Central memory CD8-positive, alpha-beta T cell (primary cell): ENCODE measurements at places on chromosomes 5 and 9.

- H3K27me3 ChIP-seq = peaks cover 20% of the 10 kb centered on the region
Observed at GRCh38 chr5:31990081-31990650, 184.0 kb downstream of the GOLPH3 start.

GRCh38 chr9:129939431-129939830, 103.6 kb downstream of the FNBP1 start:
- peaks cover 26% of the 10 kb centered on the region for H3K36me3 ChIP-seq
- DNase-seq = no peak
- H3K27me3 ChIP-seq = no peaks in the 10 kb centered on the region
- peaks cover 39% of the 10 kb centered on the region for H3K4me1 ChIP-seq
- H3K4me3 ChIP-seq = no peak overlapping the region

GRCh38 chr9:17081351-17081750, 53.5 kb upstream of the CNTLN start:
- H3K4me1 ChIP-seq = no peaks in the 10 kb centered on the region
- no peaks in the 10 kb centered on the region for H3K36me3 ChIP-seq
- no peak for DNase-seq
- H3K4me3 ChIP-seq = no peak overlapping the region
- no peak overlapping the region for H3K27ac ChIP-seq

- H3K36me3 ChIP-seq = peaks cover 2% of the 10 kb centered on the region
- H3K27ac ChIP-seq = no peak overlapping the region
- H3K4me1 ChIP-seq = no peaks in the 10 kb centered on the region
- no peak for DNase-seq
- H3K4me3 ChIP-seq = no peak overlapping the region
Observed at GRCh38 chr9:99361817-99362216, 139.7 kb downstream of the SEC61B start.

DNA sequence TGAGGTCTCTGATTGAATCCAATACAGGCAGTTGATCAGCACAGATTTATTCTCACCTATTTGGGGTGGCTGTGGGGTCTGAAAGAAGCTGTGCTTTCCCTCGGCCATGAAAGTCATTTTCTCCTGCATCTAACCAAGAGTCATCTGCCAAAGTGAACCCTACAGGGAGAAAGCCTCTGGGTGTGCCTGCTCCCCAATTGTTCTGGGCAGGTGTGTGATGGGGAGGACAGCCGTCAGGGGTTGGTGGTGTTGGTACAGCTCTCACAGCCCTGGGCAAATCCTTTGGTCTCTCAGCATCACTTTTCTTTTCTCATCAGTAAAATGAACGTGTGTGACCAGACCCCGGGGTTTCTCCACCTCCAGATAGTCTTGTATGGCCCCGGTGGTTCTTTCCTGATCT, 2.5 kb downstream of the PHF2 start:
- H3K4me1 ChIP-seq = peaks cover 50% of the 10 kb centered on the region
- H3K27ac ChIP-seq = peak overlapping the region; percentile 92
- no peaks in the 10 kb centered on the region for H3K27me3 ChIP-seq
- H3K4me3 ChIP-seq = peak overlapping the region; percentile 81
- peaks cover 14% of the 10 kb centered on the region for H3K36me3 ChIP-seq
- no peak for DNase-seq

GRCh38 chr5:149422366-149423048, 43.4 kb upstream of the IL17B start:
- no peak for DNase-seq
- H3K4me1 ChIP-seq = no peaks in the 10 kb centered on the region
- H3K4me3 ChIP-seq = no peak overlapping the region
- peaks cover 31% of the 10 kb centered on the region for H3K27me3 ChIP-seq
- no peak overlapping the region for H3K27ac ChIP-seq

DNA sequence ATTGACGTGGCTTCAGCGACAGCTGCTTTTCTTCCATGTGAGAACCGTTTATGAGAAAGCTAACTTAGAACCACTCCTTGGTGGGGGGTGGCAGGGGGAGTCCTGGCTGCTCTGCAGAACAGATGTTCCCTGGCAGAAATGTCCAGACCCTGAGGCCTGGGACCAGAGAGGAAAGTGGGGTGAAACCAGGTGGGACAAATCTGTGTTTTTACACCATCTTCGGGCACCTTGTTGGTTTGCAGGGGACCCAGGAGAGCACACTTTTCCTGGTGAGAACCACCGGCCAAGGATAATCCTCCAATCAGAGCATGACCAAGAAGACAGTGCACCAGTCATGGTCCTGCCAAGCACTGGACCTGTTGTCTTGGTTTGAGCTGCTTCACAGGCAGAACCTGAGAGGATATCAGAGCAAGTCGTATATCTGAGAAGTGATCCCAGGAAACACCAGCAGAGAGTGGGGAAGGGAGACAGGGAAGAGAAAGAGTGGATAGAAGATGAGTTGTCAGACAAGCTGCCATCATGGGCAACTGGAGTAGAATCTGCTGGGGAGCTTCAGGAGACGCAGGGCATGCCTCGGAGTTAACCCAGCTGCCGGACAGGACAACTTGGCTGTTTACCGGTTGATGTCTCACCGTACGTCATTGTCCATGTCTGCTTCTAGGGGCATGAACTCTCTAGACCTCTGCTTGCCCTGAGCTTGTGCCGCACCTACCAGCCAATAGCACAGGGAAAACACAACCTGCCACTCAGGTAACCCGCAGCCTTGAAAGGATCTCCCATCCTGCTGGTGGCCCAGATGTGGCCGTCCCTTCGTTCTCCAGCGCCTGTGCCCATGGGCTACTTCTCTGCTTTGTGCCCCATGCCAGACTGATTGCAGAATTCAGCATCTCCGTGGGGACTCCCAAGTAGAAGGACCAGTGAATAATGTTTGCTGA, 178.4 kb upstream of the MVB12B start:
- peaks cover 10% of the 10 kb centered on the region for H3K4me1 ChIP-seq
- no peak for DNase-seq
- H3K27ac ChIP-seq = no peak overlapping the region
- peaks cover 55% of the 10 kb centered on the region for H3K27me3 ChIP-seq

- H3K27ac ChIP-seq = peak overlapping the region; percentile 88
- H3K4me3 ChIP-seq = peak overlapping the region; percentile 85
- peaks cover 38% of the 10 kb centered on the region for H3K4me1 ChIP-seq
- H3K27me3 ChIP-seq = peaks cover 20% of the 10 kb centered on the region
- no peak for DNase-seq
Observed at GRCh38 chr9:126516561-126516935, 97.2 kb upstream of the LMX1B start.

GRCh38 chr9:72386186-72386585, 21.2 kb upstream of the ZFAND5 start:
- H3K4me3 ChIP-seq = no peak overlapping the region
- no peak overlapping the region for H3K27ac ChIP-seq
- H3K4me1 ChIP-seq = no peaks in the 10 kb centered on the region
- H3K36me3 ChIP-seq = peaks cover 2% of the 10 kb centered on the region

- peaks cover 14% of the 10 kb centered on the region for H3K4me1 ChIP-seq
- H3K27ac ChIP-seq = no peak overlapping the region
- no peak for DNase-seq
- no peak overlapping the region for H3K4me3 ChIP-seq
- no peaks in the 10 kb centered on the region for H3K36me3 ChIP-seq
Observed at GRCh38 chr5:36841677-36842076, 34.9 kb upstream of the NIPBL start.

DNA sequence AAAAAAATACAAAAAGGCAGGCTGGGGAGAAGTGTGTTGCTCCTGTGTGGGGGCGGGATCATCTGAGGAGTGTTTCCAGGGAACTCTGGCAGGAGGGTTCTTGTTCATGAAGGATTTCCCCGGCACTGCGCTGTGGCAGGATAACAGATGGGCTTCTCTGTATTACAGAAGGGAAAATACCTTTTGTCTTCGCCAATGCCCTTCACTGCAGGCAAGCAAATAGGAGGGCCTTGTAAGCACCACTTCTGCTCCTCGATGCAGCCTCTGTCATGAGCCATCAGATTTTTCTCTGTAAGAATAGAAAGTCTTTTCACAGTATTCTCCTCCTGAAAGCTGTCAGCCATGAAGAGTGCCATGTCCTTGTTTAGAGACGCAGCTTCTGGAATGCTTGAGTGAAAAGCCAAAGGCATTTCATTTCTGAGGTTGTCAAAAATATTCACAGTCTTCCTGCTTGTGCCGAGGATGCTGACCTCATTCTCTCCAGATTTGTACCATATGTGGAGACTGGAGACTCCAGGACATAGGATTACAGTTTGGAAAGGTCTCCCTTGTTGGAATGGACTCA, 294.0 kb downstream of the YTHDC2 start:
- no peak overlapping the region for H3K27ac ChIP-seq
- H3K4me3 ChIP-seq = no peak overlapping the region
- H3K27me3 ChIP-seq = no peaks in the 10 kb centered on the region
